ENCODE measurements at places on chromosomes 3 and 15.
A peak's percentile ranks its signal among the peaks of the same experiment; 100 is the strongest.

DNA sequence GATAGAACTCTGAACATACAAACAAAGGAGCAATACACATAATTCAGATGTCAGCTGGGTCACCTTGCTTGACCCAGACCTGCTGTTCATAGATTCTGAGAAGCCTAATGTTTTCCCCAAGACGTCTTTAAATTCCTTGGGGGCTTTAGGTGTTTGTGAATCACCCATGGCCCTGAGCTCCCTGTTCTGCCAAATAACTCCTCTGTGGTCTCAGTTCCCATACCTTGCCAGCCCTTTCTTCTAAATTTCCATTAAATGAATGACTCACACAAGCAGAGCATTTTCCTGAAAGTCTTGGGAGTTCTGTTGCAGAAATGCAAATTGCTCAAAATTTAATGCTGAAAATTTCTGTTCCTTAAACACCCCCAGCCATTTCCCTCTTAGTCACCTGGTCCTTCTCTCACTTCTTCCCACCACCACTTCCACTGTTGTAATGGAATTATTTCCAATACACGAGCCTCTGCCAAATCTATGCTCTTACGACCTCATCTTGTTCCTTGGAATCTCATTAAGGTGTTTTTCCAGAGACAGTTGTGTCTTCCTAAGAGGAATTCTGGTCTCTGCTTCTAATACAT, 33.4 kb upstream of the PSMD6 start:
- no peak for DNase-seq

- no peak for DNase-seq
Measured at GRCh38 chr3:189307963-189308362, 136.2 kb downstream of the TPRG1 start.

- no peak for DNase-seq
Measured at GRCh38 chr3:112327371-112327951, 5.5 kb upstream of the CD200 start.

DNA sequence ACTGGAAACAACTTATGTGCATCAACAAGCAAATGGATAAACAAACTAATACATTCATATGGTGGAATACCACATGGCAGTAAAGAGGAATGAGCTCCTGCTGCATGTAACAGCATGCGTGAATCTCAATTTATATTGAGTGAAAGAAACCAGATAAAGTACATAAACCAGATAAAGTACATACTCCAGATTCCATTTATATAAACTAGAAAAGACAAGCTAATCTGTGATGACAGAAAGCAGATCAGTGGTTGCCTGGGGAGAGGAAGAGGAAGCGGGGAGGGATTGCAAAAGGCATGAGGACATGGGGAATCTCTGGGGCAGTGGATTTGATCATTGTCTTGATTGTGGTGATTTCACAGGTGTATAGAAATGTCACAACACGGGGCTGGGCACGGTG, 34.2 kb downstream of the LIMD1 start:
- no peak for DNase-seq

- no peak for DNase-seq
Measured at GRCh38 chr3:100274361-100274760, 13.6 kb downstream of the TBC1D23 start.

DNA sequence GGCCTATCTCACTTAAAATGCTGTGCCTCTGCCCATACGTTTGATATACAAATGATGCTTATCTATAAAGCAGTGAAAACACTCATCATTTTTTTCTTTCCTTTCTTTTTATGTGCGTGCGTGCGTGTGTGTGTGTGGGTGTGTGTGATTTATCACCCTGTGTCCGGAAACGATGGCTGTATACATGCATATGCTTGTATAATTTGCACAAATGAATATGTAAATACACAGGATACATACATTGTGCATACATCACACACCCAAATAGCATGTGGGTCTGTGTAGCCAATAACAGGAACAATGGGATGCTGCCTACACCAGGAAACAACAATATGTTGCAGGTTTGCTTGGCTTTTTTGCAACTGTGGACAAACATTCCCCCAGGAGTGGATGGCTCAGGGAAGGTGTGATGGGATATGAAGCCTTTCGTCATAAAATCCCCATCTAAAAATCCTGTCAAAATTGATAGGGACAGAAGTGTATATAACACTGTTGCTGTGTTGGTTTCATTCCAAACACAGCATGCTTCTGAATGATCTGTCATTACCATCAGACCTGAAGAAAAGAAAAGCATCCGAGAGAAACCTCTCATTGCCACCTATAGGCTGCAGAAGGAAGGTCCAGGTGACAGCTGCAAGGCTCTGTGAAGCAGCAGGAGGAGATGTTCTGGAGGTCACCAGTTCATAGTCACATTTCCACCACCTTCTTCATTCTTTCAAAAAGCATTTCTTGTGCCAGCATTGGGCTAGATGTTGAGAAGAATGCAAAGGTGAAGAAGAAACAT, 503.9 kb upstream of the NR2F2 start:
- DNase-seq = no peak

- no peak for DNase-seq
Measured at GRCh38 chr15:89870006-89870405, 23.8 kb downstream of the AP3S2 start.

GRCh38 chr3:53100818-53101466, 29.3 kb downstream of the RFT1 start:
- no peak for DNase-seq

DNA sequence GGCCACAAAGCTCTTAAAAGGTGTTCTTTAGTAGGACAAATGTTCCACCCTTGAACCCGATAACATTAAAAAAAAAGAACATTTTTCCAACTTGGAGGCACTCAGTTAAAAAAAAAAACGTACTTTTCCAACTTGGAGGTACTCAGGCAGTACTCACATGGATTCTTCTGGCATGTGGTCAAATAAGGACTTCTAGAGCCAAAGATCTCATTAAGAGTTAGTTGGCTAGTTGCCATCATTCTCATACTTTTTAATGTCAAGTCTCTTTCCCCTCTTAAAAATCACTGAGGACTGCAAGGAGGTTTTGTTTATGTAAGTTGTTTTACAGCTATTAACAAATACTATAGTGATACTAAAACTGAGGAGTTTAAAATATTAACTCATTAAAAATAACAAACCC, 101.0 kb downstream of the CADPS start:
- DNase-seq = no peak

DNA sequence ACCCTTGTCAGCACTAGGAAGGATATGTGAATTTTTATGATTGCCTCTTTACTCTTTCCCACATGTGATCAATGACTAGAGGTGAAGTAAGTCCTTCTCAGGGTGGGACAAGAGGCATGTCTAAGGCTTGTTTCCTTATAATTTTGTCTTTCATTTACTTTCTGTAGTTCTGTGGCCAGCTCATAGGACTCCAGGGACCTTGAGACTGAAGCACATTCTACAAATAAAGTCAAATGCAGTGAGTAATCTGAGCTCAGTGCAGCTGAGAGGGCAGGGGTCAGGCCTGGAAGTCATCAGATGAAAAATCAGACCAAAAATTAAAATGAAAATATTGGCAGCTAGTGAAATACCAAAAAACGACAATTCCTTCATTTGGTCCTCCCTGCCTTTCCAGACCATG, 424.7 kb upstream of the THBS1 start:
- no peak for DNase-seq

DNA sequence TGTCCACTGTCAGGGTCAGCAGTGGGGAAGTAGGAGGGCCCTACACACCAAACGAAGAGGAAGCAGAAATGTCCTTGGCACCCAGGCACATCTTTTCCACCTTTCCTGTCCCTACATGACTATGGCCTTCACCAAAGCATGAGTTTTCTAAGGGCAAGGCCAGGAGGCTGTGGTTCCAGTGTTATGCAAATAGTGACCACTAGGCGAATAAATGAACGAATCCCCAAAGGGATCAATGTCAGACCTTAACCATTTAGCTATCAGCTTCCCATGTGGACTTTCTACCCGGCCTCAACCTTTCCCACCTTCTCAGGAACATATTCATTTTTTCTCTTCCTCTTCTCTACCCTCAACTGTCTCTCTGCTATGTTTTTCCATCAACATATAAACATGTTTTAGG, 63.1 kb downstream of the NTRK3 start:
- no peak for DNase-seq

DNA sequence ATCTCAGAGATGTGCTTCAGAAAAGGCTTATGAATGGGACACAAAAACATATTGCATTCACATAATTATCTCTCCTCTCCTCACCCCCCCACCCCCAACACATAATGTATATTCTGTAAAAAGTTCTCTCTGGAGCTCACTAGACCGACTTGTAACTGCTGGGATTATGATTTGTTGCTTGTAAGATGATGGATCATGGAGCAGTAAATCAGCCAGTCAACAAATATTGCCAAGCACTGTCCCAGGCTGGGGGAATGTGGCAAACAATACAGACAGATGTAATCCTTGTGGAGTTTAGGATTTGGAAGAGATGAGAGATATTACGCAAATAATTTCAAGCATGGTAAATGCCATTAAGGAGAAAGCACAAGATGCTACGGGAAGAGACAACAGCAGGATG, 114.8 kb downstream of the PEX5L start:
- DNase-seq = no peak

GRCh38 chr3:81829937-81830336, 68.5 kb upstream of the GBE1 start:
- no peak for DNase-seq

- no peak for DNase-seq
Measured at GRCh38 chr3:13829311-13829710, 50.6 kb downstream of the WNT7A start.

DNA sequence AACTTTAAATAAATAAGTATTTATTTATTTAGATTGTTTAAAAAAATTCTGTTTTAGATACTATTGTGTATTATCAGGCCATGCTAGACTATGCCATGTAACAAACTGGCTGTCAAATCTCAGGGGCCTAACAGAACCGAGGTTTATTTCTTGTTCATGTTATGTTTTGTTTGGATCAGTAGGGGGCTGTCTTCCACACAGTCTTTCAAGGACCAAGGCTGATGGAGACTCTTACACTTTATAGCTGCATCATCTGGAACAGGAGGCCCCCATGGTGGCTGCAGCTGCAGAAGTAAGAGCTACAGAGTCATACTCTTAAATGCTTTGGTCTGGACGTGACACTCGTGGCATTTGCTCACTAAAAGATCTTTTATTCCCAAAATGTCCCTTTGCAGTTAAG, 33.0 kb upstream of the ARL14 start:
- DNase-seq = no peak

GRCh38 chr3:10949197-10949596, 43.4 kb upstream of the SLC6A1 start:
- DNase-seq = no peak

DNA sequence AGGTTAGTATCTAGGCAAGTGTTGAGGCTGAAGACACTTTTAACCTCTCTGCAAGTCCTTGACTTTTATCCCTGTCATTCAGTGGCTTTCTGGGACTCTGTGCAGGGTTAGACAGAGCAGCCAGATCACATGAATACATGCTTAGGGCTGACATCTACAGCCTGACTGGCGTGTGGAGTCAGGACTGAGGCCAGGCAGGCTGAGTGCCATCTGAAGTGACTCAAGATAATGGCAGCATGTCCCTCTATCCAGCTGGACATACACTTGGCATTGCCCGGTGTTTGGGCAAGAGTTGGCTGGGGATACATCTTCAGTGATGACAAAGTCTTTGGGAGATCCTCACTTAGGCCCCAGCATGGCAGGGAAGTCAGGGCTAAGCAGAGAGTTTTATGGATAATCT, 22.4 kb downstream of the DUOX2 start:
- no peak for DNase-seq

- DNase-seq = no peak
Measured at GRCh38 chr3:156207802-156208685, 87.7 kb downstream of the KCNAB1 start.

- DNase-seq = no peak
Measured at GRCh38 chr3:183485585-183485984, 57.2 kb upstream of the MCF2L2 start.

DNA sequence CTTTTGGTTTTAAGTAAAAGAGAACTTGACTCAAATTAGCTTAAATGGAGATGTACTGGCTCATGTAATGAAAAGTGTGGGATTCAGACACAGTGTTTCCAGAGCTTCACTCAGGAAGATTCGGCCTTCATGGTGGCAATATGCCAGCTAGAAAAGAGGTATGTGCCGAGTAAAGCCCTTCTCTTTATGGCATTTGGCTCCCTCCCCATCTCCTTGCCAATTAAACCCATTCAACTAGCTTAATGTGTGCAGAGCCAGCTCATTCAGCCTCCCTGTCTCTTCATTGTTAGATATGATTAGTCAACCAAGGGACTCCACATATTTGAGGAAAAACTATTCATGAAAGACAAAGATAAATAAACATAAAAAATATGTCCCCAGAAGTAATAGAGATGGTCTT, 15.0 kb upstream of the TRANK1 start:
- DNase-seq = no peak

GRCh38 chr15:61657461-61657860, 402.8 kb downstream of the VPS13C start:
- no peak for DNase-seq

- no peak for DNase-seq
Measured at GRCh38 chr15:27989427-27989826, 109.7 kb downstream of the OCA2 start.

GRCh38 chr3:128152419-128153155, 694 bp upstream of the EEFSEC start:
- DNase-seq = peak; percentile 59

- DNase-seq = no peak
Measured at GRCh38 chr3:142275856-142276255, 50.5 kb upstream of the GK5 start.

- DNase-seq = no peak
Measured at GRCh38 chr3:15011174-15011573, 53.9 kb downstream of the MRPS25 start.

GRCh38 chr3:127137757-127138536, 55.0 kb upstream of the PRR23E start:
- no peak for DNase-seq

- DNase-seq = no peak
Measured at GRCh38 chr3:24182756-24183155, 237.7 kb downstream of the NR1D2 start.

GRCh38 chr3:141462176-141462859, 24.5 kb upstream of the RASA2 start:
- DNase-seq = no peak

- DNase-seq = no peak
Measured at GRCh38 chr3:9947025-9947995, 4.9 kb downstream of the PRRT3 start.

- DNase-seq = no peak
Measured at GRCh38 chr3:181369637-181370036, 342.1 kb upstream of the SOX2 start.

GRCh38 chr3:23105048-23105447, 98.1 kb upstream of the UBE2E2 start:
- DNase-seq = no peak

GRCh38 chr3:160811237-160811548, 55.2 kb downstream of the PPM1L start:
- DNase-seq = no peak
